ENCODE measurements at places on chromosomes 13 and 19. TPM values are rescaled to one million over a fixed set of nuclear protein-coding genes. Genes with fewer than 3 reads are reported as not detected.

PRR20A gene
- not detected for total RNA-seq

CYP2S1 gene
- 19.9 TPM for total RNA-seq

CASP14 gene
- not detected for total RNA-seq

ZNF541 gene
- total RNA-seq, result not detected
